Lung (tissue), 17 donors: ENCODE measurements at places on chromosomes 1 and 21. TPM values are rescaled to one million over a fixed set of nuclear protein-coding genes. Genes with fewer than 3 reads are reported as not detected.

DNA sequence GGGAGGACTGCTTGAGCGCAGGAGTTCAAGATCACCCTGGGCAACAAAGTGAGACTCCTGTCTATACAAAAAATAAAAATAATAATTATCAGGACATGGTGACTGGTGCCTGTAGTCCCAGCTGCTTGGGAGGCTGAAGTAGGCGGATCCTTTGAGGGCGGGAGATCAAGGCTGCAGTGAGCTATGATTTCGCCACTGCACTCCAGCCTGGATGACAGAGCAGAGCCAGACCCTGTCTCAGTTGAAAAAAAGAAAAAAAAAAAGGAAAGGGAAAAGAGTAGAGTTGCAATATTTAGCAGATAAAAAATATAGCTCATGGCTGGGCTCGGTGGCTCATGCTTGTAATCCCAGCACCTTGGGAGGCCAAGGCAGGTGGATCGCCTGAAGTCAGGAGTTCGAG lies 3.3 kb upstream of the S1PR1 start:
- DNase-seq: no peak

GRCh38 chr21:33026443-33026858 lies 716 bp downstream of the OLIG2 start:
- no peak for DNase-seq

GRCh38 chr21:40099809-40100208 lies 232.6 kb downstream of the PCP4 start:
- no peak for DNase-seq

DNA sequence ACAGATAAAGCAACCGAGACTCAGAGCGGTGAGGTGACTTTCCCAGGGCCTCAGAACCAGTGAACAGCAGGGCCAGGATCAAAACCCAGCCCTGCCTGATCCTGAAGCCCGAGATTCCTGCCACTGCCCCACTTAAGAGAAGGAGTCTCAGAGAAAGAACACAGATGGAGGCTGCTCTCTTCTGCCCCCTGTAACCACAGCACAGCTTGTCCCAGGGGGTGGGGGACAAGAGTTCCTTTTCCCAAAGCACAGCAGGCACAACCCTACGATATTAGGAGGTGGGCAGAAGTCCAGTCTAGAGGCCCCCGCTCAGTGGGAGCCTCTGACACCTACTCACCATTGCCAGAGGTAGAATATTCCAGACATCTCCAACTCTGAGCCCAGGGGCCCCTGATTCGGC lies 24.0 kb upstream of the VWA5B1 start:
- DNase-seq: no peak

GRCh38 chr1:229390130-229390529 lies 43.8 kb downstream of the ACTA1 start:
- no peak for DNase-seq

GRCh38 chr1:53321776-53322602 lies 5.9 kb downstream of the LRP8 start:
- DNase-seq: no peak

DNA sequence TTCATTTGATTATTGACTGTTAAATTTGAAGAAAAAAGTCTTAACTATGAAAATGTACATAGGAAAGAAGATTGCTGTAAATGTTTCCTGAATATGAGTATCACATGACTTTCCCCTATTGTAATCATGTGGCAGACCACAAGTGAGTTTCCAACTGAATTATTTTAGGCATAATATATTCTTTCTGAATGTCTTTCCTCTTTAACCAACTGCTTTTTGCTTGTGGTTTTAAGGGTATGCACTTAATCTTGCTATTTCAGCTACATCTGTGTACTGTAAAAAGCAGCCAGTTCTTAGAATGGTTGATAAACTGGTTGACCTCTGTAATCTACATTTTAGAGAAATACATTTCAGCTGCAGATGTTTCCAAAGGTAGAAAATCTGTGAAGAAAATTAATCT lies 400.7 kb downstream of the NEGR1 start:
- DNase-seq: no peak

GIPC2 gene
- polyA plus RNA-seq: 0.94 TPM

PDE4B gene
- 30.5 TPM for polyA plus RNA-seq
